ENCODE measurements at places on chromosomes 2 and 18.

DNA sequence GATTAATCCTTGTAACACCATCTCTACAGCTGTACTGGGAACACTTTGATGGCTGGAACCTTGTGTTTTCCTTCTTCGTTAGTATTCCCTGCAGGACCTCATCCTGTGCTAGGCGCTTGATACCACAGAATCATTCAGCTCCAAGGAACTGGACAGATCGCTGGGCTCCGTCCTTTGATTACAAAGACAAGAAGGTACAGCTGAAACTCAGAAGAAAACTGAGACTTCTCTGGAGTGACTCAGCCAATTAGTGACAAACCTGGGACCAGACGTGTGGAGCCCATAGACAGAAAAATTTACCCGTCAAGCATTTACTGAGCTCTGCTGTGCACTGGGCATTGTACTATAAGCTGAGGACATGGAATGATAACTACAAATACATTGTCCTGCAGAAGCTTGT is 67.3 kb downstream of the NCKAP5 start:
- DNase-seq = no peak

DNA sequence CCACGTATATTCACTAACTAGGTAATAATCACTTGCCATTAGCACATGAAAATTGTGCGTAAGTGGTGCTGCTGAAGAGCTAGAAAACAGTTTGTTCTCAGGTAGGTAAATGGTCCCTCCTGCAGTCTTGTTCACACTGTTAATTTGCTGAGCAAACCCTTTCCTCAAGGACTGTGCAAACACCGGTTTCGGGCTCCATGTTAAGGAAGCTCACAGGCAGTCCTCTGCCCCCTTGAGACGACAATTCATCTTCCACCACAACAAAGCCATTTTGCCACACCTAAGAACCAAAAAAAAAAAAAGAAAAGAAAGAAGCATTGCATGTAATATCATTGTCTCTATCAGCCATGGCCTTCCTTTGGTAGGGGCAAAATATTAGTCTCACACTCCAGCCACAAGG is 193.9 kb downstream of the BCL11A start:
- DNase-seq = no peak

DNA sequence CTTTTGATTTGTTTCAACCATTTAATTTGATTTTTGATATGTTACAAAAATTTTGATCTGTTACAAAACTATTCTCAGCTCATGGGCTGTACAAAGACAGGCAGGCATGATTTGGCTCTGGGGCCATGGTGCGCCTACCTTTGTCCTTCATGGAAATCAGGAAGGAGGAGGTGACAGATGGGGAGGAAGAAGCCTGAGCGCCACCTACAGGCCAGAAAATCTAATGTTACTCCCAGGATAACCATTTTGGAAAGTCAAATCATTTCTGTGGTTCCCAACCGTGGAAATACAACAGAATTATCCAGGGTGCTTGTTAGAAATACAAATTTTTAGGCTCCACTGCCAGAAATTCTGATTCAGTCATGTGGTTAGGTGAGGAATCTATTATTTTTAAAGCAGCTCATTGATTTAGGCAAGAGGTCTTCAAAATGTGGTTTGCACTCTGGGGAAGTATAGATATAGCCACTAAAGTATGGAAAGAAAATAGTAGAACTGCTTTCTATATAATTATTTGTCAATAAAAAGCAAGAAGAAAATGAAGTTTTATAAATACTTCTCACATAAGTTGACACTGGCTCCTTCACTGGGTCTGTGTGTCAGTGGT is 93.9 kb downstream of the EVA1A start:
- DNase-seq = no peak

DNA sequence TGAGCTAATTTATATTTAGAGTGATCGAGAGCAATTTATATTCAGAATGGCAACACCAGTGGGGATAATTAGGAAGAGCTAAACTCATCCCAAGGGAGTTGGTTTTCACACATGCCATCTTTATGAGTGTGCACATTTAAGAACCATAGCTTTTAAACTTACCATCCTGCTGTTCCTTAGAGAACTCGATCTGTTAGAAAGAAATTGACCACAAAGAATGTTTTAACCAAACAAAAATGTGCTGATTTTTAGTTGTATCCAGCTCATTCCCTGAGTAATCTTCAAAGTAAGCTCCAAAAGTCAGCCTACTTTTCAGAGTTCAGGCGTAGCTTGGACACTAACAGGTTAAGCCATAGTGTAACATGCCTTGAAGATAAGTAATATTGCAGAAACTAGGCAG is 12.6 kb downstream of the MYL1 start:
- no peak for DNase-seq

DNA sequence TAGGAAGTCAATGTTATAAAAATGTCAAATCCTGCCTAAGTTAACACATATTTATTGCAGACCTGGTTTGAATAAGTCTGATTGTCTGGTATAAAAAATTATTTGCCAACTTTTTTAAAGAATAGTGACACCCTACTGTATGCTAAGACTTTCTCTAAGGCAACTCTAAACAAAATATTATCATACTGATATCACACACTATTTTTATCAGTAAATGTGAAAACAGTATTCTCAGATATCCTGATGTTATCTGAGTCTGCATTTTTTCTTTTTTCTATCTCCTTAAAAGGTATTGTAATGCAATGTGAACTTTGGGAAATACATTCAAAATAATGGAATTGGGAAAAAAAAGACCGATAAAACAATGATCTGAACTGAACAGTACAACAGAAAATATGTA is 127.1 kb downstream of the DOCK10 start:
- DNase-seq = no peak

DNA sequence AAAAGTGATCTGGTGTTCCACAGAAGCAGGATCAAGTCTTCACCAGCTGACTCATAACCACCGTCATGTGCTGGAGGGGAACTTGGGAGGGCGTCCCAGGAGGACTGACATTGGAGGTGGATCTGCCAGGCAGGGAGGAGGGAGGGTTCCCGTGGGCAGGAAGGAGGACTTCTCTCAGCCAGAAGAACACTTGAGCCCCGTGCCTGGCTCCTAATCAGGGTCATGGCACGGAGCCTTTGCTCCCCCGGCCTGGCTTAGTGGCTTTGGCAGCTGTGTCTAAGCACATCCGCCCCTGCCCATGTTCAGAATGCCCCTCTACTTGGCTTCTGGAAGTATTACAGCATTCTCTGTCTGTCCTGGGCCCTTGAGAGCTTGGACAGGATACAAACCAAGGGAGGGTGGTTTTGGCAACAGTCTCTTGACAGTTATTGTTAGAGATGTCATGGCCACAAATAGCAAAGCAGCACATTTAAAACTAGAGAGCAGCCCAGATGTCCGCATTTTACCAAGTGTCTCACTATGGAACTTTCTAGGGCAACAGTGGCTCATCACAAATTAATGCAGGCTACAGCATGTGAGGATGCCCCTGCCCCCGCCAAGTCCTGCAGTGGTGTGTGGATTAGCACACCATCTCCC is 11.5 kb downstream of the PPP1R7 start:
- no peak for DNase-seq

- DNase-seq = no peak
Measured at GRCh38 chr2:161434118-161434517, 18.0 kb downstream of the TBR1 start.

DNA sequence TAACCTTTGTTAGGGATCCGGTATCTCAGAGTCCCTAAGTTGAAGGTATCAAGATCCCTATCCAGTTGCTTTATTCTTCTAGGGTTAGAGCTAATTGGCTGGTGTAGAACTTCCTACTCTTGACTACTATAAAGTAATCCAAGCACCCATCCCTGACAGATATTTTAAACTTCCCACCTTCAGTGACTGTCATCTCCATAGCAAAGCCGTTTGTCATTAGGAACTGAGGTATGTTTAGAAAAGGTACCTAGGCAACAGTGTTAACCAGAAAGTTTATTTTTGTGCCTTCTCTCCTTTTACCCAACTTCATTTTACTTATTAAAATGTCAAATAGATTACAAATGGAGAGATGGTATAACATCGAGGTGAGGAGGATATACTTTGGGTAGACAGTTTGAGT is 4.5 kb downstream of the FAM117B start:
- no peak for DNase-seq

DNA sequence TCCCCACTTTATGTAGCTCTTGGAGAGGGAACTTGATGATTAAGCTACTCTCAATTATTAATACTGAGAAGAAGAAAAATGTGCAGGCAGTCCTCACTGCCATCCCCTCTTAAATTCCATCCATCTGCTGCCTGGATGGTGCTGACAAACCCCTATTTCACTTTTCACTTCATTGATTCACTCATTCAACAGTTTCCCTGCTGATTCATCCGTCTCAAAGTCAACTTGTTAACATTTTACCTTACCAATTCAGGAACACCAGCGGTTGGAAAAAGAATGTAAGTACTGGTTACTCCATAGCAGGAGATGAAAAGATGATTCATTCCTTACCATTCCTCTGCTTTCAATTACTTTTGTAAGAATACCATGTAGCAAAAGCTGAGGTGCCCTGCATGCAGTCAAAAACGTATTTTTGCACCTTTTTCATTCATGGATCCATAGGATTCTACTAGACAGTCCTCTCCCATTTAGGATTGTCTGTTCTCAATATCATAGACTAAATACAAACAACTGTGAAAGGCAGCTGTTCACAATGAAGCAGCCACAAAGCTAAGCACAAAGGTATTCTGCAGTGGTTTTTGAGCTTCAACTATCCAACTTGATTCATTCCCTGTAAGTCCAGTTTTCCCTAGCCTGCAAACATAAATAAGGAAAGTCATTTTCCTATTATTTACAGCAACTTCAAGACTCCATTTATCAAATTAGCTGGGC is 262.0 kb downstream of the MREG start:
- DNase-seq = no peak

- no peak for DNase-seq
Measured at GRCh38 chr18:76889091-76889699, 66.8 kb downstream of the ZNF236 start.

GRCh38 chr2:235165631-235166030 is 213.8 kb downstream of the SH3BP4 start:
- no peak for DNase-seq

DNA sequence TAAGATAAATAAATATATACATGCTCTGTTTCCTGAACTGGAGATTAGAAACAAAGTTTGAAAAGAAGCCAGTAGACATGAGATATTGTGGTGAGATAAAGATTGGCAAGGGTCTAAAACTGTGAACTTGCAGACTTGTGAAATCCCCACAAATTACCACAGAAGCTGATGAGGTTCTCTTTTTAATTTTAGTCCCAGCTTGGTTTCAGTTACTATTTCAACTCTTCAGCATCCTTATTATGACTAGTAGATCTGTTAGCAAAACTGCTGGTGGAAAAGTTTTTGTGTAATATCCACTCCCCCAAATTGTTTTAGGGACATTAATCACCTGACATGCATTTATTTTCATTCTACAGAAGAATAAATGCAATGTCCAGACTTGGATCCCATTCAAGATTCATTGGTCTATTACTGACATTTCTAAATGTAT is 20.8 kb downstream of the RASGRP3 start:
- DNase-seq = no peak

GRCh38 chr2:11011359-11011758 is 99.6 kb downstream of the KCNF1 start:
- DNase-seq = no peak

GRCh38 chr18:29439398-29439797 is 1262.5 kb upstream of the CDH2 start:
- no peak for DNase-seq

DNA sequence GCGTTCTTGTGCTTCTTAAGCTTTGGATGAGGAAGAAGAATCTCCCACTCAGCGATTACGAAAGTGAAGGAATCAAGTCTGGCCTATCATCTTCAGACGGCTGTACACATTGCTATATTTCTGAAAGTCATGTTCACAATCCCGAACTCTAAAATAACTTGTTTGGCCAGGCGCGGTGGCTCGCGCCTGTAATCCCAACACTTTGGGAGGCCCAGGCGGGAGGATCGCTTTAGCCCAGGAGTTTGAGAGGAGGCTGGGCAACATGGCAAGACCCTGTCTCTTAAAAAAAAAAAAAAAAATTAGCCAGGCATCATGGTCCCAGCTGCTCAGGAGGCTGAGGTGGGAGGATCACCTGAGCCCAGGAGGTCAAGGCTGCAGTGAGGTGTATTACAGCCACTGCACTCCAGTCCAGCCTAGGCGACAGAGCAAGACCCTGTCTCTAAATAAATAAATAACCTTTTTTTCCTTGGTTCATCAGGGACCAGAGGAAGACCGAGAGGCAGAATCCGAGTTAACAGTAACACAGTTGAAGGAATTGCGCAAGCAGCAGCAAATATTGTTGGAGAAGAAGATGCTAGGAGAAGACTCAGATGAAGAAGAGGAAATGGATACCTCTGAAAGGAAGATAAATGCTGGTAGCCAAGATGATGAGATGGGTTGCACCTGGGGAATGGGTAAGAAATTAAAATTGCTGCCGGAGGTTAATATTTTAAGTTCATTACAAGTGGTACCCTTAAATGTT is 1.1 kb downstream of the SLC4A1AP start:
- DNase-seq = no peak

- DNase-seq = no peak
Measured at GRCh38 chr2:241228860-241229516, 40.5 kb downstream of the ANO7 start.

- DNase-seq = no peak
Measured at GRCh38 chr2:192030289-192030688, 164.4 kb downstream of the TMEFF2 start.

DNA sequence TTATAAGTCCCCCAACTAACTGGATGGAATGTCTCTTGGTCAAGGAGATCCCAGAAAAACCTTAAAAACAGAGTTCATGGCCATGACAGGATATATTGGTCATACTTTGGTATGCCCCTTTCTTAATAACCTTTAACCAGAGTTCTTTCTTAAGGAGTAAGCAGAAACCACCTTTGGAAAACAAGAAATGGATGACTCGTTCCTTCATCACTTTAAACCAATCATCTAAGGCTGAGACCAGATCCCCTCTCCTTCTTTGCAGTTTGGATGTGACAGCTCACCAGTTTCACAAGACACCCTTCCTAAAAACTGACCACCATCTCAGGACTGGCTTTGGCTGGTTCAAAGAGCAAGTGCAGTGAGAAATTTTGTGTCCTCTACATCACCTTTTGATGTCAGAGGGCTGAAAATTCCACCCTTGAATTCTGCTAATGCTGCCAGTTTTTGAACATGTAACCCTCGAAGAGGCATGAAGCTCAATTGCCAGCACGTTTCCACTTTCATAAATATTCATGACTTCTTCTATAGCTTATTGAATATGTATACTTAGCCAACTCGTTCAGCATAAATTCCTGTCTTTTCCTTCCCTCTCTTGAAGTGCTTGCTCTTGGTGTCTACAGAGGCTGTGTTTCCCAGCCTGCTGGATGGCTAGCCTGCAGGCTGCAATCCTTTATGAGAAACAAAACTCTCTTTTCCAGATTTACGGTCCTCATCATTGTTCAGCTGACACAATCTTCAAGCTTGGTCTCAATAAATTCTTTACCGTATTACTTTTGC is 1323.5 kb upstream of the TMEFF2 start:
- no peak for DNase-seq

DNA sequence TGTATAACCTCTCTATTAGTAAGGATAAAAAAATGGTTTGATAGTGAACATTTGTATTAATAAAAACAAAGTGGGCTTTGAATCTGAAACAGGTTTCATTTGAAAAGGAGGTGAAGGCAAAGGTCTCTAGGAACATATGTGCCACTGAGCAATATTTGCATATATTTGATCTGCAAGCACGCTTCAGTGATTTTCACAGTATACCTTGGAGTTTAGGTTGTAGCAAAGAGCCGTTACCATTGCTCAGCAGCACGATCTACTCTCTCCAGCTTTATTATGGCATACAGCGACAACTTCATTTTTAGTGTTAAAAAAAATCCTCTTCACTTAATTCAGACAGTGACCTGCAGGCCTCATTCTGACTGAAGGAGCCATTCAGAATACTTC is 75.8 kb upstream of the ZEB2 start:
- no peak for DNase-seq
